ENCODE measurements at places on chromosomes 7 and 10. TPM values are rescaled to one million over a fixed set of nuclear protein-coding genes. Genes with fewer than 3 reads are reported as not detected.
A peak's percentile ranks its signal among the peaks of the same experiment; 100 is the strongest.

The CPED1 gene
- total RNA-seq = 3.3 TPM

The TASOR2 gene
- 102 TPM for total RNA-seq

The NODAL gene
- 2.0 TPM for total RNA-seq

The C10orf95 gene
- total RNA-seq = 0.82 TPM

The SLC39A12 gene
- 4.5 TPM for total RNA-seq

The CRPPA gene
- 9.0 TPM for total RNA-seq

The TRIM73 gene
- total RNA-seq = 2.9 TPM

The HERC4 gene
- total RNA-seq = 72.6 TPM

The OR2F1 gene
- not detected for total RNA-seq

The CLEC5A gene
- total RNA-seq = not detected

The TMEM140 gene
- total RNA-seq = 0.41 TPM

The TMEM72 gene
- not detected for total RNA-seq

The TUBB8 gene
- total RNA-seq = not detected

- no peak for DNase-seq
These were observed 197.4 kb downstream of the RNLS start for GRCh38 chr10:88385601-88386203.

GRCh38 chr7:3670898-3671297, 369.8 kb downstream of the SDK1 start:
- DNase-seq = no peak

GRCh38 chr7:47153576-47153975, 428.3 kb downstream of the TNS3 start:
- DNase-seq = no peak

DNA sequence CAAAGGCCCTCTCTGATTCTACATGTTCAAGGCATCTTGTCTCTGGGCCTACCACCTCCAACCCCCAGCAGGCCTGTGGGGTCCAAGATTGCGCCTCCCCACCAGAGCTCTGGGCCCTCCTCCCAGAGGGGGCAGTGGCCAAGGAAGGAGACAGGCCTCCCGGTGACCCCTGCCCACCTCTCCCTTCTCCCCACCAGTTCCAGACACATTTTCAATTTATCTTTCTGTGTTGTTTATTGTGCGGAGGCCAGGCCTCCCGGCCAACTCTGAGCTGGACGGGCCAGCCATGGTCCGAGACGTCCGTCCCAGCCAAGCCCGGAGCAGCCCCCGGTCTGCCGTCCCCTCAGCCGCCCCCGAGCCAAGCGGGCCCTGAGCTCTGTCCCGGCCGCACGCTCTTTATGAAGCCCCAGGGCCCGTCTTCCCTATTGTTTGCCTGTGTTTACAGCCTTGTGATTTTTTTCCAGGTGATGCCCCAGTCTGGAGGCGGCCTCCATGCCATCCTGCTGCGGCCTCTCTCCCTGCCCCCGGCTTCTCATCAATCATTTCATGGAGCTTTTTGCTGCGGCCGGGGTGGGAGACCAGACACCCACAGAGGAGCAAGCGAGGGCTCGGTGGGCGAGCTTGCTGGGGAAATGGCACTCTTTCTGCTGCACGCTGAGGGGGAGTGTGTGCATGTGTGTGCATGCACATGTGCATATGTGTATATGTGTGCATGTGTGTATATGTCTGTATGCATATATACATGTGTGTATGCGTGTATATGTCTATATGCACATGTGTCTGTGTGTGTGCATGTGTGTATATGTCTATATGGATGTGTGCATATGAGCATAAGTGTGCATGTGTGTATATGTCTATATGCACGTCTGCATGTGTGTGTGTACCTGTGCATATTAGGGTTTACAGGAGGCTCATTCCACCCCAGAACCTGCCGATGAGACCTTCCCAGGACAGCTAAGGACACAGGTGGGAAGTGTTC, 52.7 kb upstream of the ELN start:
- DNase-seq = peak; percentile 8

DNA sequence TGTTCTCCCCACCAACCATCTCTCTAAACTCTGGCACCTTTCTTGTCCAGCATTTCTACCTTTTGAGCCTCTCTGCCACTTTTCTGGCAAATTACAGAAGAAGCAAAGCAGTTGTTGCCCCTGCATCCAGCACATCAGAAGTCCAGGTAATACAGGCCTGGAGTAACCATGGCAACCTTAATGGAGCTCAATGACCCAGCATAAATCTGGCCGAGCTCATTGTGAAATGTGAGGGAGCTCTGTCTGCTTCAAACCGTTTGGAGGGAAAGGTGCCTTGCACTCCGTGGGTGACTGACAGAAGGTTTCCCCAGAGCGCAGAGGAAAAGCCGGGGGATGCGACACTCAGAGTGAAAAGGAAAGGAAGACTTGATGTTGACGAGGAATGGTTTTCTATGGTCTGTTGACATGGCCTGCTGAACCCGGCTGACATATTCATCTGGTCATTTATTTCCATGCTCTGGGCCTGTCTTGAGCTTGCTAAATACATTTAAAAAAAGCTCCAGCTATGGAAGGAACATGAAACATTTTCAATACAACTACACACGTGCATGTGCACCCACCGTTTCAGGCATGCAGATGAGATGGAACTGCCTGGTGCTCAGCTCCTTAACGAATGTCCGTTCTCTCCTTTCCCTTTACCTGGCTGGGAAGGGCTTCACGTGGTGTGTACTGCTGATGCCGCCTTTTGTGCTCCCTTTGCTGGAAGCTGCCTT, 74.9 kb downstream of the ADRA2A start:
- DNase-seq = no peak

DNA sequence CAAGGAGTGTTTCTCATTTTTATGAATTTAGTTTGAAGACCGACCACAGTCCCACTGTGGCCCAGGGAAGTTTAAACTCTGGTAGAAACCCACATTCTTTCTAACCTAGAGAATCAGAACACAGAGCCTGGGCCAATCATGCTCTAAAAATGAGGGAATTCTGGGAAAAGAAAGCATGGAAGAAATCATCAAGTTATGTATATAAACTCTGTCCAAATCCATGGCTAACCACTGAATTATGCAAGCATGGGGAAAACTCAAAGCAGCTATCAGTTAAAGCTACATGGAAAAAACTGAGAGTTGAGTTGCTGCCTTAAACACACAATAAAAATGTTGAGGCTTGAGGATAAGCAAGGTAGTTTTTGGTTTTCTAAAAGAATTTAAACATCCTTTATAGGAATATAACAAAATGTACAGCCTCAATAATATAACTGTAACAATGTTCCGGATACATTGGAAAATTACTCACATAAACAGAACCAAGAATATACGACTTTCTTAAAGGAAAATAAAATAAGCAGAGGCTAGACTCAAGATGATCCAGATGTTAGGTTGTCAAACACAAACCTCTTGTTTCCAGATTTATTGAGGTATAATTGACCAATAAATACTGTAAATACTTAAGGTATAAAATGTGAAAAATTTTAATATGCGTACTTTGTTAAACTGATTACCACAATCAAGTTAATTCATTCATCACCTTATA, 311.2 kb upstream of the GNAI1 start:
- DNase-seq = no peak

GRCh38 chr10:88097536-88097935, 234.1 kb downstream of the PTEN start:
- no peak for DNase-seq

DNA sequence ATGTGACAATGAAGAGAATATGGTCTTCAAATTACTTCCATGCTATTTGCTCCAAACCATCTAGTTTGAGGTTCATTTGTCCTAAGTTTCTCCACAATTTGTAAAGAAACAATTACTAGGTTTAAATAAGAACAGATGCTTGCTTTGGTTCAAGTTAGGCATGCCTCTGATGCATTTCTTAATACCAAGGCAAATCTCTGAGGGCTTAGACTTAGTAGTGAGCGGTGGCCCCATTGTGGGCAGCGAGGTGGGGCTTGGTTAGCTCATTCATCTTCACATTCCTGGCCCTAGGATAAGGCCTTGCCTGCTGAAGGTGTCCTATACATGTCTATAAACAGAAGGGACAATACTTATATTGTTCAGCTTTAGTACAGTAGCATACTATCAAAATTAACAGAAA, 52.4 kb upstream of the RHEB start:
- no peak for DNase-seq

- no peak for DNase-seq
These were observed 11.6 kb downstream of the GHRHR start for GRCh38 chr7:30975256-30975899.

DNA sequence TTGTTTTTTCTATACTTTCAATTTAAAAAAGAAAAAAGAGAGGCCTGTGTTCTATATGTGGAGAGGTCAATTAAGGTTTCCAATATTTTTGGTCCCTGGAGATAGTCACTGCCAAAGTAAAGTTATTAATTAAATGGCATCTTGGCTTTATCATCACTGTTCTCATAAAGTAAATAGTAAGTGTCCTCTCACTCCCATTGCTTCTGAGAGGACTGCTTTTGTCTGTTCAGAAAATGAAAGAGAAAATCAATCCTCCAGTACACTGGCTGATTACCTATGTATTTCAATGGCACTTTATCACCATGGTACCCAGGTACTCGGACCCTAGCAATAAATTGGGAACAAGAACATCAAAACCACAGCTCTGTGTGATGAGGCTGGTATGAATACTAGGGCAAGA, 94.0 kb downstream of the RNLS start:
- no peak for DNase-seq

DNA sequence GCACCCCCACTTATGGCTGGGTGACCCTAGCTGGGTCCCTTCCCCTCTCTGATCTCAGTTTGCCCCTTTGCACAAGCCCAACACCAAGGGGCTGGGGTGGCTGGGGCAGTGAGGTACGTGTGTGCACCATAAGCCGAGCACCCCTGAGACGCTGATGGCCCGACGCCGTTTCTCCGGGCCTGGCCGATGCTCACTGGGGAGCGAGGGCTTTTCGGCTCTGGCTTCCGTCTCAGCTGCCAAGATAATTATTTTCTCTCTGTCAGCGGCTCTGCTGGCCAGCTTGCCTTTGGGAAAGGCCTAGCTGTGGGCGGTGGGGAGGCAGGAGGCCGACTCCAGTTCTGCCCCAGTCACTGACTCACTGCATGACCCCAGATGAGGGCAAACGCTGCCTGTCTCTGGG, 91.0 kb downstream of the ZMIZ1 start:
- DNase-seq = no peak

GRCh38 chr7:82672078-82672477, 228.5 kb upstream of the CACNA2D1 start:
- DNase-seq = no peak

- DNase-seq = no peak
These were observed 93.1 kb upstream of the TEX47 start for GRCh38 chr7:88888684-88889083.

- DNase-seq = no peak
These were observed 773.9 kb downstream of the LRMDA start for GRCh38 chr10:76205361-76205760.

DNA sequence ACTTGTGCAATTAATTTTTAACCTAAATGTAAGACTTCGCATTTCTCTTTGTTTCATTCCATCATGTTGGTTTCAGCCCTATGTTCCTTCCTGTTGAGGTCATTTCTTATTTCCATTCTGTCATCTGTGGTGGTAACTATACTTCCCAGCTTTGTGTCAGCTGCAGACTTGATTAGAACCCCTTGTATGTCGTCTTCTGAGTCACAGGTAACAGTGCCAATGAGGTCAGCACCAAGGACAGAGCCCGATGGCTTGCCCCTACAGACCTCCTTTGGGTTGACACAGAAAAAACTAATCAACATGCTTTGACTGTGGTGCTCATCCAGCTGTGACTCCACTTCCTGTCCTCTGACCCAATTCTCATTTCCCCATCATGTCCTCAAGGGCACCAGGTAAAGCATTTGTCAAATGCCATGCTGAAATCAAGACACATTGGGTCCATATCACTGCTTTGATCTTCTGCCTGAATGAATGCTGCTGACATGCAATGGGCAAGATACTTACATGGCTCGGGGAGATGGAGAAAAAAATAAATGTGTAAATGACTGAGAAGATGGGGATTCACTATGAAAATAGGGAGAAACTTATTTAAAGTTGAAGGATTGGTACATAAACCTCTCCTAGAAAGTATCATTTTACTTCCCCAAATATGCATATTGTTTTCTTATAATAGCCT, 25.6 kb upstream of the CRTAC1 start:
- DNase-seq = no peak

DNA sequence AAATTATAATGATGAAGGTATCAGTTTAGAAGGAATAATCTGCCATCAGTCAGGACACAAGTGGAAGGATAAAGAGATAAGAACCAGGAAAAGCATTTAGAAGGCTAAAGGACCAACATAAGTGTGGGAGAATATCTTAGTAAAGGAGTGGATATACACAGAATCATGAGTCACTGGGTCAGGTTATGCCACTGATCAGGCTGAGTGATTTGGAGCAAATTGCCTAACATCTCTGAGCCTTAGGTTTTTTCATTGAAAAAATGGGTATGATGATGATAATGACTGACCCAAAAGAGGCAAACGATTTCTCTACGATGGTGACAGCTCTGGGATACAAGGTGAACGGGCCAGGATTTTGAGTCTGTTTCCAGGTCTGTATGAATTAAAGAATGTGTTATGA, 2.8 kb upstream of the CUL1 start:
- no peak for DNase-seq

- no peak for DNase-seq
These were observed 20.8 kb downstream of the OGDHL start for GRCh38 chr10:49741108-49741995.

DNA sequence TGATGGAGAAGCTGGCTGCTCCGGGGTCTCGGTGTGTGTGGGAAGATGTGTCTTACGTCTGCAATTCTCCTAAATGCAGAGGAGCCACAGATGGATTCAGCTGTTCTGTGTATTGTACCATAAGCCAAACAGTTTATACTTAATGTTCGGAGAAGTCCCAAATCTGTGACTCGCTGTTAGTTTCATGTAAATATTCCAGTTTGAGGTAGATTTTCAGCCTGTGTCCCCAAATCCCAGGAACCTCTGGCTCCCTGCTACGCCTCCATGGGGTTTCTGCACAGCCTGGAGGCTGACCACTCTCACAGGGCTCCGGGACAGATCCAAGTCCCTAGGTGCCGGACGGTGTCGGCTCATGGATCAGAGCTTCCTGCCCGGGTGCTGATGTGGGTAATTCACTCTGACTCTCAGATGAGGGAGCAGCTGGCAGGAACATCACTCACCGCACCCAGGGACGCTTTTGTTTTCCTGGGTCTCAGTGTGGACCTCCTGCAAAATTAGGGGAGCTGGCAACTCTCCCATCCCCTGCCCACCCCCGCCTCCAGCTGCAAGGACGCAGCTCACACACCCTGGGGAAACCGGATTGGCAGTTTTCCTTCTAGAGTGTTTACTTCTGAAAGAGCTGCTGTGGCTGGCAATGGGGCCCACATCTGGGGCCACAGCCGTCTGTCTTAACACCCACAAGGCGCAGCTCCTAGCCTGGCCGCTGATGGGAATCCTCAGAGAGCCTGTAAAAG, 421.1 kb upstream of the FOXK1 start:
- no peak for DNase-seq

GRCh38 chr10:86071145-86071544, 295.4 kb downstream of the GRID1 start:
- no peak for DNase-seq

Measured in frontal cortex (tissue), 4 donors.